AG04450 (cell line): ENCODE measurements at places on chromosomes 1 and 21. TPM values are rescaled to one million over a fixed set of nuclear protein-coding genes. Genes with fewer than 3 reads are reported as not detected.

The CNR2 gene
- not detected in 2 replicates for polyA plus RNA-seq

The FOXO6 gene
- polyA plus RNA-seq: not detected in 2 replicates

DNA sequence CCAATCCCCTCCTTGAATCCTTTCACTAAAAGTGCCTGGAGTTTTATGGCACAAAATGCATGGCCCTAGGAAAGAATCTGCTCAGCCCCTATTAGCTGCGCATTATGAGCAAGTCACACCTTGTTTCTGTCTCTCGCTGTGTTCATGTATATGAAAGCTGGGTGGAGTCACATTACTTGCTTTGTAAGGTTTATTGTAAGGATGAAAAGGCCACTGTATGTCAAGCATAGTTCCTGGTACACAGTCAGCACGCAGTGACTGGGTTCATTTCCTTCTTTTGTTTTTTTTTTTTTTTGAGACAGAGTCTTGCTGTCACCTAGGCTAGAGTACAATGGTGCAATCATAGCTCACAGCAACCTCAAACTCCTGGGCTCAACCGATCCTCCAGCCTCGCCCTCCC, 6.7 kb upstream of the SLC9A1 start:
- no peak for DNase-seq

DNA sequence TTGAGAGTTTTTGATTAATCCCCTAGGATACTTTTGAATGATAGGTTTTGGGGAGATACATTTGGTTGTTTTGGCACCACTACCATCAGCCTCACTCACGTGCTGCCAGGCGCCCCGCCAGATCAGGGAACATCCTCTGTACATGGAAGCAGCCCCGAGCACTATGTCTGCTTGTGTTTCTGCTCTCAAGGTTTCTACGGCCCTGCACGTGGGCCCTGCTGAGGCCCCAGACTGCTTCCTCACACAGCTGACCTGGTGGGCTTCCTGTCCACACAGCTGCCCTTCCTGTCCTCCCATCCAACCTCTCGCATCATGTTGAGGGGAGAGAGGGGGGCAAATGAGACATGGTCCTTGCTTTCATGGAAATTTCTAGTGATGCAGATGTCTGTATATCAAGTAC, 20.0 kb downstream of the ADARB1 start:
- no peak for DNase-seq

- no peak for DNase-seq
Observed at GRCh38 chr21:41662161-41662560, 104.7 kb downstream of the RIPK4 start.

DNA sequence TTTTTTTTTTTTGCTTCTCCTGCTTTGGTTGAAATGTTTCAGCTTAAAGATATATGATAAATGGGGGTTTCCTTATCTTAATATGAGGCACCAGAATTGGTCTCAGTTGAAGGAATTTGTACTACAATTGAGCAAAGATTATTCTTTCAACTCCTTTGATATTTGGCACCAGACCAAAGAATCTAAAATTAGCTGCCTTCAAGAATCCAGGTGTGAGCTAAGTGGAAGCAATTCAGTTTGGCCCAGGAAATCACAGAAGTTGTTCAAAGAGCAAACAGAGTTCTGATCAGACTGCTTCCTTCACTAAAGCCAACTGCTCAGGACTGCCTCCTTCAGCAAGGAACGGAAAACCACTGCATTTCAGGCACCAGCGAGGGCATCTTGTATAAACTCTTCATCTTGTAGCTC, 68.3 kb upstream of the BCAR3 start:
- no peak for DNase-seq

GRCh38 chr1:37602750-37603694, 7.3 kb upstream of the GNL2 start:
- DNase-seq: no peak
